Neural progenitor cell (in vitro differentiated cells): ENCODE measurements at places on chromosomes 3 and 15.

DNA sequence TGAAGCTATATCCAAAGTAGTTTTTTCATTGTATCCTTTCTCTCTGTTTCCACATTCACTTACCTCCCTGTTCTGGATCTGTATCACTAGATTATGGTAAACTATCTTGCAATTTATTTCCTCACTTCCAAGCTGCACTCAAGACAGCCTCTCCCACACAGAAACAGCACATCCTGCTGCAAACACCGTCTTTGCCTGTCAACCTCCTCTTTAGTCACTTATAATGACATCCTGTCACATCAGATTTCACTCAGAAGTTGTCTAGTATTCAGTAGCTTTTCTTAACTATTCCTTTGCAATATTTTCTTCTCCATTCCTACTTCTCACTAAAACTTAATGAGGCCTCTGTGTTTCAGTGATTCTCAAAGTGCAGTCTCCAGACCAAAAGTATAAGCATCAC, 490.8 kb downstream of the IGSF11 start:
- DNase-seq = no peak

- no peak for DNase-seq
Observed at GRCh38 chr3:79016587-79017376, 751.0 kb downstream of the ROBO1 start.

GRCh38 chr3:124443446-124443845, 286.8 kb upstream of the UMPS start:
- no peak for DNase-seq

DNA sequence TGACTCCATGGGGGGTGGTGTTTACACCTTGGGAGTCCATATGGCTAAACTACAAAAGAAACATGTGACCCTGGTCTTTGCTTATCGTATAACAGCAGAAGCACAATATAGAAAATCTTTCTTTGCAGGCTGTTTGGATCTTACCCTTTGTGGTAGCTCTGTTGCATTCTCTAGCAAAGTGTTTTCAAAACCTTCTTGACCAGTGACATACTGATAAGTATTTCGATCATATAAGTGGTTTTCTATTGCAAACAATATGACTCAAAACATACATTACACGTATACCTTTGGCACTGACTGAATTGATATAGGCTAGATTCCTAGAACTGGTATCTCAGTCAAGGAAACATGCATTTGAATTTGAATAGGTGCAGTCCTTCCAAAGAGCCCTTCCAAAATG, 24.7 kb upstream of the ATP10A start:
- DNase-seq = no peak

- peak; percentile 79 for DNase-seq
Observed at GRCh38 chr15:42619656-42620371, 44.4 kb downstream of the STARD9 start.

GRCh38 chr15:35665896-35666536, 120.1 kb upstream of the DPH6 start:
- no peak for DNase-seq

DNA sequence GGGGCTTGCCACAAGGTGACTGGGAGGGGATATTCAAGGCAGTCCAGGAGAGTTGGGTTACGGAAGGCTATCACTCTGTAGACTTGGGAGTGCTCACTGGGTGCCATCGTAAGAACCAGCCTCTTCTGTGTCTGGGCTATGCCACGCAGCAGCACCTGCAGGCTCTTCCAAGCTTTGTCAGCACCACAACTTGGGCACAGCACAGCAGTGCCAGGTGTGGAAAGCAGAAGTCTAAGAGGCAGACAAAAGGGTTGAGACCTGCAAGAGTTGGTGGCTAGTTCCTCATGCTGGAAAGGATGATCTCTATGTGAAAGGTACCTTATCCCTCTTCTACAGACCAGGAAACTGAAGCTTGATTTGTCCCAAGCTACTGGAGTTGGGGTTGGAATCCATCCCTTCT, 15.8 kb downstream of the CX3CR1 start:
- DNase-seq = no peak

DNA sequence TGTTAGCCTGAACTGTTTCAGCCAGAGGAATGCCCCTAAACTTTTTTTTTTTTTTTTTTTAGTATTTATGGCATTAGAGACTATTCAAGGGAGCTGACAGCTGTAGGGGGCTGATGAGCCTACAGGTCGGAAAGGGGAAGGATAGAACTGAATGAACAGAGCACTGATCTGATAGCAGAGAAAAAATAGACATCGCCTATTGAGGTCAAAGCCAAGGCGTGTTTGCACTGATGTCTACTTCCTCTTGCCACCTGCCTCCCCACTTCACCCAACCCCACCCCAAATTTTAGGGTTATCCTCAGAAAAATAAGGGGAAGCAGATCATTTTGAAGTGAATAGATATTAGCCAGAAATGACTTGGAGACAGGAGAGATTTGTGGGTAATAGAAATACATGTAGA, 3.0 kb upstream of the ZMAT3 start:
- DNase-seq = no peak

- no peak for DNase-seq
Observed at GRCh38 chr3:58178528-58179234, 32.1 kb downstream of the DNASE1L3 start.

GRCh38 chr3:122560680-122561079, 3.4 kb downstream of the PARP9 start:
- DNase-seq = peak; percentile 67

DNA sequence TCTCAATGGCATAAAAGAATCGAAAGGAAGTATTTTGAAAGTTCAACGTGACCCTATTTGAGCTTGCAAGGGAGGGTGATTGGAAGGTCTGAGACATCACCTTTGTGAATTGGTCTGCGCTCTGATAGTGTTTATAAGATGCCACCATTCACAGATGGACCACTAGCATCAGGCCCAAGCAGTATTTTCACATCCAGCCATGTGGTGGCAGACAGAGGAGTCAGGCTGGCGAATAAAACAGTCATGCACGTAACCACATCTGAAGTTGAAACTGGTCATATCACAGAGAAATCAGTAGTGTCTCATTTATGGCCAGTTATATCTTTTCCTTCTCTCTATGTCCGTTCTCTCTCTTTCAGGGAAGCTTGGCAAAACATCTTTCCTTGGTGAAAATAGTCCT, 170.1 kb upstream of the ONECUT1 start:
- DNase-seq = no peak

DNA sequence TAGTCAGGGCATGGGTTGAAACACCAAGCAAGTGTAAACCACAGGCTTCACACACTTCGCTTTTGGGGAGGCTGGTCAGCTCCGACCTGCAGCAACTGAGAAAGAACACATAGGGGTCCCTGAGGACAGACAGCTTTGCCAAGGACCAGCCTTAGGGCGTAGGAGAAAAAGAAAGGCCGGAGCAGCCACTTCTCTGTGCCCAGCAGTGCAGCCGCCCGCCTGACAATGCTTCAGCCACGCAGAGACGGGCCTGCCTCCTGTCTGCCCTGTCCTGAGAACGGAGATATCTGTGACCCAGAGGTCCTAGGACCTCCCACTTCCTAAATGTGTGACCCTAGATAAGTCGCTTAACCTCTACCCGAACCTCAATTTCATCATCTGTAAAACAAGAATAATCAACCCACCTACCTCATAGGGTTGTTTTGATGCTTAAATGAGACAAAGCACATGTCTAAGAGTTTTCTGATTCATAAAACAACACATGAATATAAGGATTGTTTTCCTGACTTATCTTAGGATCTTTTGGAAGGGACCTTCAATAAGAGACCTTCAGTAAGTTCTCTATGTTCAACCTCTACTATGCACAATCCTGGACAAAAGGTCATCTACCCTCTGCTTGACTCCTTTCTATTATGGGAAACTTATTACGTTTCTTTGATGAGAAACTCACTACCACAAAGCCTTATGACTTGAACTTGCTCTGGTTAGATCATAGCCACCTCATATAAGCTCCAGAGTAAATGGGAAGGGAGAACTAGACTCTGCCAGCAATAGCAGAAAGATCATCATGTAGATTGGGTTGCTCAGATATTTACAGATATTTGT, 32.9 kb upstream of the RFTN1 start:
- DNase-seq = no peak

- no peak for DNase-seq
Observed at GRCh38 chr15:47466357-47466756, 250.9 kb upstream of the SEMA6D start.

GRCh38 chr3:148206446-148206845, 491.3 kb upstream of the AGTR1 start:
- no peak for DNase-seq

DNA sequence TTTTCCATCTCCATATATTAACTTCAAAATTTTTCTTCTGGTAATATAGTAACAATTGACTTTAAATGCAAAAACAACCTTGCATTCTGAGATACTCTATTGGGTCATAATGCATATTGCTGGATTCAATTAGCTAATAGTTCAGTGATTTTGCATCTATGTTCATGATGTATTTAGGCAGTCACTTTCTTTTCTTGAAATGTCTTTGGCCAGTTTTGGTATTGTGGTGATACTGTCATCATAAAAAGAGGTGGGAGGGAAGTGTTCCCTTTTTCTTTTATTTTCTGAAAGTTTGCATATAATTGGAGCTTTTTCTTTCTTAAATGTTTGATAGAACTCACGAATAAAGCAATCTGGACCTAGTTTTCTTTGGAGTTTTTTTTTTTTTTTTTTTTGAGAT, 67.4 kb upstream of the ZNF148 start:
- no peak for DNase-seq

DNA sequence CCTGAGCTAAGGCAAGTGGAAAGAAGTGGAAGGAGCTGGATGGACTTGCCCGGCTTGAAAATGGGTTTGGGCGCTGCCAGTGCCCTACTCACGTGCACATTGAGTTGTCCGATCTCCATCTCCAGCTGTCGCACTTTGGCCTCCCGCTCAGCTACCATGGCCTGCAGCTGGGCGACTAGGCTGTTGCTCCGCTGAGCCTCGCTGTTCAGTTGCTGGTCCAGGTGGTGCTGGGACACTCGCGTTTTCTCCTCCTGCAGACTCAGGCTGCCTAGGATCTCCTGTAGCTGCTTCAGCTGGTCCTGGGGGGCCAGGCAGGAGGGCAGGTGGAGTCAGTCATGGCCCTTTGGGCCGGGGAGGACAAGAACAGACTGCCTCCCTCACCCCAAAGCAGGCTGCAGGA, 33.0 kb upstream of the HHATL start:
- DNase-seq = no peak

DNA sequence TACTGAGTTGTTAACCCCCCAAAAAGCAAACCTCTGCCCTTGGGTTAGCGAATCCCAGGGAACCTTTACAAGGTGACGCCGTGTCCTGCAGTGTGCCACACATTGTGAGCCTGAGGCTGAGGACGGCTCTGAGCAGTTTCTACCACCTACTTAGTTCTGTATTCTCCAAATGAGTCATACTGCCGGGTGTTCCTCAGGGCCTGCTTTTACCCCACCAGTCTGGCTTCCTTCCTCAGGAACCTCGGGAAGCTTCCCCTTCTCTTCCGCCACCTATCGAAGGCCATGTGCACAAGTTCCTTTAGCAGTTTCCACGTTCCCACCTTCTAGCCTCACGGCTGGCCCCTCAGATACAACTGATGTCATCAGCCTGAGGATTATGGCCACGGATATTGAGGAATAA, 384.0 kb upstream of the TPM1 start:
- no peak for DNase-seq

DNA sequence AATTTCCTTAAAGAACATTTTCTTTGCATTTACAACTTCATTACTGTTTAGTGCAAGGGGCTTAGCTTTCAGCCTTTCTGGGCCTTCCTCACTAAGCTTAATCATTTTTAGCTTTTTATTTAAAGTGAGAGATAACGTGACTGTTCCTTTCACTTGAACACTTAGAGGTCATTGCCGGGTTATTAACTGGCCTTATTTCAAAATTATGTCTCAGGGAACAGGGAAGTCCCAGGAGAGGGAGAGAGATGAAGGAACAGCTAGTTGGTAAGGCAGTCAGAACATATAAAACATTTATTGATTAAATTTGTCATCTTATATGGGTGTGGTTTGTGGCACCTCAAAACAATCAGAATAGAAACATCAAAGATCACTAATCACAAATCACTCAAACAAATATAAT, 268.7 kb downstream of the TIGIT start:
- no peak for DNase-seq

GRCh38 chr15:73821181-73821580, 52.2 kb upstream of the TBC1D21 start:
- no peak for DNase-seq

- no peak for DNase-seq
Observed at GRCh38 chr15:68749365-68749764, 71.3 kb downstream of the ANP32A start.

DNA sequence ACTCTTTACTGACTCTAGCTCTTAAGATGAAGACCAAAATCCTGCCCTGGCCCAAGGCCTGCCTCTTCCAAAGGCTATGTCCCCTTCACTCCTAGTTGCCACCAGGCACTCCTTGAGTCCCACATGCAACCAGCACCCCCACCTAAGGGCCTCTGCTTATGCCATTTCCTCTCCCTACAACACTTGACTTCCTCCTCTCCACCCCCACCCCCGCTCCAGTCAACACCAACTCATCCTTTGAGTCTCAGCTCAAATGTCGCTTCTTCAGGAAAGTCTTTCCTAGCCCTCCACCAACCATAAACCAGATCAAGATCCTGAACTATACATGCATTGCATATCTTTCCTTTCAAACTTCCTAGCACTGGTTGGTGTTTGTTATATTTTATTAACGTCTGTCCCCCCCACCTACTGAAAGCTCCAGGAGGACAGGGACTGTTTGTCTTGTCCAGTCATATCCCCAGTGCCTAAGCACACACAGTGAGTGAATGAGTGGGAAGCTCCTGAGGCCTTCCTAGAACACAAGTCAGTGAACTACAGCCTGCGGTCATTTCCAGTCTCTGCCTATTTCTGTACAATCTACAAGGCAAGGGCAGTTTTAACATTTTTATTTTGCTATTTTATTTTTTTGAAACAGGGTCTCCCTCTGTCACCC, 7.3 kb downstream of the TBC1D2B start:
- DNase-seq = no peak

DNA sequence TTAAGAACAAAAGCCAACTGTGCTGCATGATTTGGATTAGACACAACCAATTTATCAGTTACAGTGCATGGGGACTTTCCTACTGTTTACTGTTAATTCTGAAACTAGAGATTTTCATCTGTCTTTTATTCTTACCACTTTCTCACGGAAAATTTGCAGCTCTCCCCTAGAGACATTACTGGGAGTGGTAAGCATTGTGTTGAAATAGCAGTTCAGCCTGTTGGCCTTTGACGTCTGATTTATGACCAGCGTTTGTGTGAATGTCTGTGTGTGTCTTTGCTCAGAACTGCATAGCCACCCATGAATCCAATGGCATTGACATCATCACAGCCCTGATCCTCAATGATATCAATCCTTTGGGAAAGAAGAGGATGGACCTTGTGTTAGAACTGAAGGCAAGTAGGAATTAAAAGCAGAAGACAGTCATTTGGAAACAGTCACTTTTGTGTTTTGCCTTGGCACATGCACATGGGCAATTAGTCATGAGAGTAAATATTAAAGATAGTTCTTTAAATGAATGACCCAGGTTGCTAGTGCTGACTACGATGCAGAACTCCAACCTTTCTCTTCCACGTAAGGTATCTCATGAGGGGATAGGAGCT, 202.2 kb upstream of the BHLHE40 start:
- DNase-seq = no peak
